Activated naive CD4-positive, alpha-beta T cell treated with anti-CD3 and anti-CD28 coated beads, Interleukin-2, amount 10 ng/mL, durations not matched to agents 7 days and 5 days (primary cell): ENCODE measurements at places on chromosomes 5 and 9.
A peak's percentile ranks its signal among the peaks of the same experiment; 100 is the strongest.

DNA sequence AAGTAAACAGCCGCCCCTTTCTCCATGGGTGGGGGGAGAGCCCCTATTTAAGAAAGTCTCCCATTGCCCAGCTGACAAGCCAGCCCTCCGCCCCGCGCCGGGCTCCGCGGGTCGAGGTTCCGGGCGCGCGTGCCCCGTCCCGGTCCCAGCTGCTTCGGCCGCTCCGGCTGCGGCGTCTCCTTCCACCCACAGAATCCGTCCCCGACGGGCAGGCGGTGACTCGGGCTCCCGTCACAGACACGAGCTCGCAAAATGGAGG is 223 bp downstream of the NR3C1 start:
- no peaks in the 10 kb centered on the region for H3K27me3 ChIP-seq
- H3K4me3 ChIP-seq: peak overlapping the region; percentile 87
- DNase-seq: no peak
- H3K4me1 ChIP-seq: peaks cover 58% of the 10 kb centered on the region

DNA sequence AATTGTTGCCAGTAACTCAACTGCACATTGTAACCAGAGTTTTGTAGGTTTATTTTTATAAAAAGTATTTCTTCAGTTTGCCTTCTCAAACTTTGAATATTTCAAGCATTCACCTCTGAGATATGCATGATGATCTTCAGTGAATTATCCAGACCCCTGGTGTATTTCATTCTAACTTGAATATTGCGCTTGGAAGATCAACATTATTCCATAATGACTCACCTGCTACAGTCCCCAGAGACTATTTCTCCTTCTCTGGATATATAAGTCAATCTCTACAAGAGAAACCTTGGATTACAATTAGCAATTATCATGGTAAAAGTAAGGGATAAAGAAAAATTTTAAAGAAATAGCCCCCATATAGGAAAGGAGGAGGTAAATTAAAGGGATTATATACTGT is 1041.0 kb downstream of the TLE1 start:
- H3K36me3 ChIP-seq: no peaks in the 10 kb centered on the region
- no peaks in the 10 kb centered on the region for H3K4me1 ChIP-seq
- no peak overlapping the region for H3K27ac ChIP-seq

DNA sequence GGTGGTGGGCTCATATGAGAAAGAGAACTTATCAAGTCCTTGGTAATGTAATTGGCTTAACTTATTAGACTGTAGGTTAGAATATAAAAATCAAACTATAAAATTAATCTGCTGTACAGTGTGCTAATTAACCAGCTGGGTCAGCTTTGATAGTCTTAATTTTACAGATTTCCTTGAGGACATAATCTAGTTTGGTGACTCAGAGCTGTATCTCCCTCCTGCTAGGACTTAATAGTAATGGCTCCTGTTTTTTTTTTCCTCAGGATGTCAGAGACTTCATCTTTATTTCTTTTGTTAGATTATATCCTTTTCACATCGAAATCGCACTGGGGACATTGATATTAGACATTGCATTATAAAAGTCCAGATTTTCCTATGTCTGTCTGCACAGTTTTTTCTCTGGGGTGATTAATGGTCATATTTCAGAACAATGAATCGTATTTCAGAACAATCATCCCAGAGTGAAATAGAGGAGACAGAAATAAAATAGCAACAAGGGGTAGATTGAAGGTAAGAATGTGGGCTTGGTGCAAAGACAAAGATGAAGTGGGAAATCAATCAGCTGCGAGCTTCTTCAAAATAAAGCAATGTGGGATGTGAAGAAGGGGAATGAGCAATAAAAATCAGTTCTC is 346.4 kb upstream of the RIOK2 start:
- peaks cover 5% of the 10 kb centered on the region for H3K4me1 ChIP-seq
- no peaks in the 10 kb centered on the region for H3K27me3 ChIP-seq
- H3K36me3 ChIP-seq: no peaks in the 10 kb centered on the region
- DNase-seq: no peak
- no peak overlapping the region for H3K4me3 ChIP-seq

GRCh38 chr9:107778661-107779060 is 289.1 kb upstream of the KLF4 start:
- no peak overlapping the region for H3K4me3 ChIP-seq
- no peaks in the 10 kb centered on the region for H3K27me3 ChIP-seq
- no peaks in the 10 kb centered on the region for H3K4me1 ChIP-seq
- H3K36me3 ChIP-seq: no peaks in the 10 kb centered on the region

- no peak overlapping the region for H3K4me3 ChIP-seq
- DNase-seq: no peak
- H3K27me3 ChIP-seq: peaks cover 50% of the 10 kb centered on the region
These were observed 519.6 kb downstream of the CTNND2 start for GRCh38 chr5:11384441-11385250.

DNA sequence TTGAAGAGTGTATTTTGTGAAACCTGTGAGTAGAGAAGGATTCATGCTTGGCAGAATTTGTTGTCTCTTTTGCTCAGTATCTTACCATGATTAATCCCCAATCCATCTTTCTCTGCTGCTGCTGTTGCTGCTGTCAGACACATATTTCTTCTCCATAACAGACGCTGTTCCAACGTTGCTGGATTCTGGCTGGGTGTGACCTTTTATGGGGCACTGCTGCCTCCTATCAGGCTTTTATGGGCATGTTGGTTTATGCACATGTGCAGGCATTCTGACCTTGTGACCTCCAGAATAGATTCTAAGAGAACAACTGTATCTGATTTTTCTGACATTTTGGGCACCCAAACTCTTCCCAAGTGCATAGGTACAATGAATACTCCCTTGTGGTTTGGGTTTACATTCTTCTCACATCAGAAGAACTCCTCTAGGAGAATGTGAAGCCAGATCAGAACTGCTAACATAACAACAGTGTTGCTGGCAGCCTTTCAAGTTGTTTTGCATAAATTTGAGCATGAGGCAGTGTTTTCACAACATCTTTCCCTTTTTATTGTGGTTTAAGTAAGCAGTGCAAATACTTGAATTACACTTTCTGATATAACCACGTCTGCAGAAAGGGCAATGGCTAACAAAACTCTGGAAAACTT is 9.2 kb upstream of the ISL1 start:
- no peak overlapping the region for H3K4me3 ChIP-seq
- peak overlapping the region; percentile 24 for H3K27ac ChIP-seq
- H3K4me1 ChIP-seq: no peaks in the 10 kb centered on the region
- no peaks in the 10 kb centered on the region for H3K36me3 ChIP-seq

DNA sequence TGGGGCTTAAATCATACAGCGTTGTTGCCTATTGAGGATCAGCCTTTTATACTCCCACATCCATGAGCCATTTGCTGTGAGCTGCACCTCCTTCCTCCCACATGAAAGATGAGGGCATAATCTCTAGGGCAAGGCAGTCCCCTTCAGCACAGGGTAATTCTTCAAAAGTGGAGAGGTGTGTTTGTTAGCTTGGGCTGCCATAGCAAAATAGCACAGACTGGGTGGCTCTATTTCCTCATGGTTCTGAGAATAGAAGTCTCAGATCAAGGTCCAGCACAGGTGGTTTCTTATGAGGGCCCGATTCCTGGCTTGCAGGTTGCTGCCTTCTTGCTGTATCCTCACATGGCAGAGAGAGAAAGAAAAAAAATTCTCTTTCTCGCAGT is 121.8 kb upstream of the SLC12A2 start:
- H3K4me1 ChIP-seq: peaks cover 2% of the 10 kb centered on the region
- DNase-seq: no peak
- no peak overlapping the region for H3K4me3 ChIP-seq
- H3K36me3 ChIP-seq: peaks cover 3% of the 10 kb centered on the region
- no peak overlapping the region for H3K27ac ChIP-seq

- DNase-seq: no peak
- no peaks in the 10 kb centered on the region for H3K36me3 ChIP-seq
- H3K27ac ChIP-seq: no peak overlapping the region
- no peaks in the 10 kb centered on the region for H3K27me3 ChIP-seq
These were observed 728.8 kb downstream of the NR2F1-AS1 start for GRCh38 chr5:92852219-92852618.

DNA sequence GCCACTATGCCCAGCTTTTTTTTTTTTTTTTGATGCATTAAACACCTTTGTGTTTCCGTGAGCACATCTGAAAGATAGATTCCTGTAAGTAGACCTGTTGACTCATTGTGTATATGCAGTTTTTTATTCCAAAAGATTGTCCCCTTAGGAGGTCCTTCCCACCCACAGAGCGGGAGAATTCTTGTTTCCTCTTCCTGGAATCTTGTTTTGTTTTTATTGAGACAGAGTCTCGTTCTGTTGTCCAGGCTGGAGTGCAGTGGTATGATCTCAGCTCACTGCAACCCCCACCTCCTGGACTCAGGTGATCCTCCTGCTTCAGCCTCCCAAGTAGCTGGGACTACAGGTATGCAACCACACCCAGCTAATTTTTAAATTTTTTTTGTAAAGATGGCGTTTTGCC is 7.6 kb downstream of the PTPA start:
- no peak overlapping the region for H3K27ac ChIP-seq
- H3K36me3 ChIP-seq: peaks cover 21% of the 10 kb centered on the region
- peaks cover 21% of the 10 kb centered on the region for H3K4me1 ChIP-seq
- no peak overlapping the region for H3K4me3 ChIP-seq
- DNase-seq: no peak

- no peaks in the 10 kb centered on the region for H3K27me3 ChIP-seq
- H3K27ac ChIP-seq: no peak overlapping the region
- no peaks in the 10 kb centered on the region for H3K36me3 ChIP-seq
- no peak overlapping the region for H3K4me3 ChIP-seq
- no peak for DNase-seq
These were observed 117.9 kb upstream of the PRDM9 start for GRCh38 chr5:23389291-23390101.

GRCh38 chr9:113985968-113986585 is 92.0 kb downstream of the AMBP start:
- DNase-seq: no peak
- H3K27me3 ChIP-seq: no peaks in the 10 kb centered on the region
- H3K27ac ChIP-seq: no peak overlapping the region
- H3K4me3 ChIP-seq: no peak overlapping the region
- no peaks in the 10 kb centered on the region for H3K36me3 ChIP-seq
- H3K4me1 ChIP-seq: no peaks in the 10 kb centered on the region

DNA sequence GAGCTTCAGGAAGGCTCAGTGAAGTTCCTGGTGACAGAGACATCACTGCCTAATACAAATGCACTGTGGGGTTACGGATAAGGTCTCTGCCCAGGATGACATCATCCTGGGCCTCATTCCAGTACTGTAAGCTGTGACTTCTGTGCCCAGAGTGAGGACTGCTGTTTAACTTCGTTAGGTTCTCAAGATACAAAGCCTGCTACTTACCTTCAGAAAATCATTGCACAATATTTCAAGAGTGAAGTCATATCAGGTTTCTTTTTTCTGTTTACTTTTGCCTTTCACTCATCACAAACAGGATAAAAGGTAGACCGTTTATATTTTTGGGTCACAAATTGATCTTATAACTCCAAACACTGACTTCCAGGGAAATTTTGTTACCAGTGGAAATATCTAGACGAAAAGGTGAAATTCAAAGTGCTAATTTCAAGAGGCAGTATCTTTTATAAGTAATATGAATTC is 241.2 kb downstream of the PIK3R1 start:
- no peak overlapping the region for H3K4me3 ChIP-seq
- peaks cover 16% of the 10 kb centered on the region for H3K4me1 ChIP-seq
- no peak overlapping the region for H3K27ac ChIP-seq
- no peaks in the 10 kb centered on the region for H3K36me3 ChIP-seq
- peaks cover 4% of the 10 kb centered on the region for H3K27me3 ChIP-seq

DNA sequence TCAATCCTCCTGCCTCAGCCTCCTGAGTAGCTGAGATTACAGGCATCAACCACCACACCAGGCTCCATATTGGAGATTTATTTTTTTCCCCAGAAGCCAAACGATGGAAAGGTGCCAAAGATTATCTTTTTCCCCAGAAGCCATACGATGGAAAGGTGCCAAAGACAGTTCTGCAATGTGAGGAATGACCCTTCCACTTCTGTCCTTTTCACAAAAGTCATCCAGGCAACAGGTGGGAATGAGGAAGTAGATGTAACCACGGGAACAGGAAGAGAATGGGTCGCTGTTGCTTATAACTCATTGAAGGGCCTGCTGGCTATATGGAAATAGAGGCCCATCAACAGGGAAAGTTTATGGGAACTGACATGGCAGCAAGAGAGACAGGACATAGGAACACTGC is 233.7 kb upstream of the MSX2 start:
- no peak overlapping the region for H3K4me3 ChIP-seq
- no peaks in the 10 kb centered on the region for H3K4me1 ChIP-seq
- H3K27me3 ChIP-seq: peaks cover 3% of the 10 kb centered on the region
- DNase-seq: no peak
- H3K27ac ChIP-seq: no peak overlapping the region

DNA sequence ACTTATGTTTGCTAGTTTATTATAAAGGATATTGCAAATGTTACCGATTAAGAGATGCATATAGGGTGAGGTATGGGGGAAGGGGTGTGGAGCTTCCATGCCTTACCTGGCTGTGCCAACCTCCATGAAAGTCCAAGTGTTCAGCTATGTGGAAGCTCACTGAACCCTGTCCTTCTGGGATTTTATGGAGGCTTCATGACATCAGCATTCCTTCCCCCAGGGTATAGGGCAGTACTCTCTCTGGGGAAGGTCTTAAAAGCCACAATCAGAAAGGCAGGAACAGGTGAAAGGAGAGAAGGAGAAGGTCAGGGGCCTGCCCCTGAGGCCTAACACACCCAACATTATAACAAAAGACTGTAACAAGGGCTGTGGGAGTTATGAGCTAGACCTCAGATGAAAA is 592.6 kb downstream of the PDE4D start:
- H3K4me1 ChIP-seq: peaks cover 3% of the 10 kb centered on the region
- DNase-seq: no peak

DNA sequence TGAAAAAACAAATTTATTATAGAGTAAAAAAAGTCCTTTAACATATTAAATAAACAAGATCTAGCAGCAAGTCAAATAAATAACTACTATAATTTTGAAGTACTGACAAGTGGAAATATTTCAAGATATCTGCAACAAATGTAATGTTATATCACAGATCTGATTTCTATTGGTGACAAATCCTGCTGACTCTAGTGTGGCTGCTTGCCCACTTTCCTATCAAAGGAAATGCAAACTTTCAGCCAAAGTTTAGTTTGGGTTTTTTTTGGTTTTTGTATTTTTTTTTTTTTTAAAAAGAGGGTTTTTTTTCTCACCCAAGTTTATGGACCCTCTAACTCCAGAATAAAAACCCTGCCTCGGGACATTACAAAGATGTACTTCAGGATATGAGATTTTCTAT is 12.9 kb downstream of the ADRA1B start:
- no peaks in the 10 kb centered on the region for H3K36me3 ChIP-seq
- peaks cover 34% of the 10 kb centered on the region for H3K27me3 ChIP-seq
- no peak overlapping the region for H3K4me3 ChIP-seq
- H3K4me1 ChIP-seq: no peaks in the 10 kb centered on the region
- no peak for DNase-seq

DNA sequence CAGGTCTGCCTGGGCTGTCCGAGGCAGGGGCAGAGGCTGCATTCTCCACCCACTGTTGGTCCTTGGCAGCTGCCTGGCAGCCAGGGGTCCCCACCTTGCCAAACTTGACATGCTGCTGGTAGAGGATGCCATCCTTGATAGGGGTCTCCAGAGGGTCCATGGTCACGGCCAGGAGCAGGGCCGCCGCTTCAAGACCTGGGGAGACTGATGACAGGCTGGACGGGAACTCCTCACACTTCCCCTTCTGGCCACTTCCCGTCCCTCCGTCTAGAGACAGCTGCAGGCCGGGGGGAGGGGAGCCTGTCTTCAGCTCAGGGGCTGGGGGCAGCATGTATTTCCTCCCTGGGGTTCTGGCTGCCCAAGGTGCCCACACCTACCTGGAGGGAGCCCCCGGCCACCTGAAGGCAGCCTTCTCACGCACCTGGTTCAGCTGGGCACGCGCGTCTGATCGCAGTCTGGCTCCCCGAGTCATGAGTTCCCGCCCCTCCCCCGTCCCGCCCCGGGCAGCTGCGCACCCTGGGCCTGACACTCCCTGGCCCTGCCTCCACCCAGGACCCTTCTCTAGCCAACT is at the start of gene DOK3:
Gene DOK3 (minus strand): TSS at position 446 of the 571 bp plus-strand sequence. CDS start 286 bp downstream, at position 160.
- no peaks in the 10 kb centered on the region for H3K27me3 ChIP-seq
- peaks cover 23% of the 10 kb centered on the region for H3K36me3 ChIP-seq
- DNase-seq: no peak
- H3K27ac ChIP-seq: no peak within 1 kb of the TSS
- peaks cover 10% of the 10 kb centered on the region for H3K4me1 ChIP-seq
